ENCODE measurements at places on chromosomes 12 and 14.
A peak's percentile ranks its signal among the peaks of the same experiment; 100 is the strongest.

DNA sequence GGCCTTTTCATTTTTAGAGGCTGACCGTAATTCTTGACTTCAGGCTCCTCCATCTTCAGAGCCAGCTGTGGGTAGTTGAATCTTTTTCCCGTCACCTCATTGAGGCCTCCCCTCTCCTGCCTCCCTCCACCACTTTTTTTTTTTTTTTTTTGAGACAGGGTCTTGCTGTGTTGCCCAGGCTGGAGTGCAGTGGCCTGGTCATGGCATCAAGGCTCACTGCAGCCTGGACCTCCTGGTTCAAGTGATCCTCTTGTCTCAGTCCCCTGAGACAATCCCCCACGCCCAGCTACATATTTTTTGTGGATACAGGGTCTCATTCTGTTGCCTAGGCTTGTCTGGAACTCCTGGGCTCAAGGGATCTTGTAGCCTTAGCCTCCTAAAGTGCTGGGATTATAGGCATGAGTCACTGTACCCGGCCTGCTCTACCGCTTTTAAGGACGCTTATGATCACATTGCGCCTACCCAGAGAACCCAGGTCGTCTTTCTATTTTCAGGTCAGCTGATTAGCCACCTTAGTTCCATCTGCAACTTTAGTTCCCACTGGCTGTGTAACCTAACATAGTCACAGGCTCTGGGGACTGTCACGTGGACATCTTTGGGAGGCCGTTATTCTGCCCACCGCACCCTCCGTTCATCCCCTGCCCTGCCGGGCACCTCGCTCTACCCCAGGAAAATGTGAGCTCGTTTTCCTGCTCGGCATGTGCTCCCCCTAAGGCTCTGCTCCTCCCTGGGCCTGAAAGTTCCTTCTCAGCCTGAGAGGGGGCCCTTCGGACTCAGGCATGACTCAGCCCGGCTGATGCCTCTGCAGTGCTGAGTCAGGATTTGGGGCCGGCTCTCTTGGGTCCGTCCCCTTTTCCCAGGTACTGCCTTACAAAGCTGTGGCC, 13.4 kb downstream of the TNFAIP2 start:
- DNase-seq, result no peak

DNA sequence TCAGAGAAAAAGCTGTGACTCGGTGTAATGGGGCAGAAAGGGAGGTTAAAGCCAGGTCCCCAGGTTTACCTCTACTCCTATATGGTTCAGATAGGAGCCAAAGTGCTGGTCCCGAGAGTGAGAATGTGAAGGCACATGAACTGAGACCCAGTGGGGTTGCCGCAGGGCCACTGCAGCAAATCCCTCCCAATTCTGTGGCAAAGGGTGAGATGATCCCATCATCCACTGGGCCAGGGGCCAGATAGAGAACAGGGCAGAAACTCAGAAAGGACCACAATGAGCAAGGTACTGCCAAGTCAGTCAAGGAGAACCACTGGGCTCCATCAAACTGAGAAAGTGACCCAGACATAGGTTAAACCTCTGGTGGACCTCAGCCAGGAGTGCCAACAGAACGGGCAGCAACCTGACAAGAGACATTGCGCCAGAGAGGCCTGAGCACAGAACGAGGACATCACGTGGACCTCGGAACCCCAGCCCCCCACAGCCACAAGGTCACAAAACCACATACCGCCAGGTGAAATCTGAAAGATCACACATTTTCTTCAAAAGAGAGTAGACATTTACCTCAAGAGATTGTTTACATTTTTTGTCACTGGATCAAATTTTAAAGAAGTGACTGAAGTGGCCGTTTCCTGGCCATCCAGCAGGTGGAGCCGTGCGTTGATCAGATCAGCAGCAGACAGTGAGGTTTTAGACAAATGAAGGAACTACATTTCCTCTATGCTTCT, 20.5 kb upstream of the ITPR2 start:
- DNase-seq, result peak; percentile 14

GRCh38 chr12:130398100-130398848, 60.6 kb downstream of the PIWIL1 start:
- DNase-seq, result no peak

GRCh38 chr14:41385797-41386196, 220.9 kb upstream of the LRFN5 start:
- DNase-seq, result no peak

DNA sequence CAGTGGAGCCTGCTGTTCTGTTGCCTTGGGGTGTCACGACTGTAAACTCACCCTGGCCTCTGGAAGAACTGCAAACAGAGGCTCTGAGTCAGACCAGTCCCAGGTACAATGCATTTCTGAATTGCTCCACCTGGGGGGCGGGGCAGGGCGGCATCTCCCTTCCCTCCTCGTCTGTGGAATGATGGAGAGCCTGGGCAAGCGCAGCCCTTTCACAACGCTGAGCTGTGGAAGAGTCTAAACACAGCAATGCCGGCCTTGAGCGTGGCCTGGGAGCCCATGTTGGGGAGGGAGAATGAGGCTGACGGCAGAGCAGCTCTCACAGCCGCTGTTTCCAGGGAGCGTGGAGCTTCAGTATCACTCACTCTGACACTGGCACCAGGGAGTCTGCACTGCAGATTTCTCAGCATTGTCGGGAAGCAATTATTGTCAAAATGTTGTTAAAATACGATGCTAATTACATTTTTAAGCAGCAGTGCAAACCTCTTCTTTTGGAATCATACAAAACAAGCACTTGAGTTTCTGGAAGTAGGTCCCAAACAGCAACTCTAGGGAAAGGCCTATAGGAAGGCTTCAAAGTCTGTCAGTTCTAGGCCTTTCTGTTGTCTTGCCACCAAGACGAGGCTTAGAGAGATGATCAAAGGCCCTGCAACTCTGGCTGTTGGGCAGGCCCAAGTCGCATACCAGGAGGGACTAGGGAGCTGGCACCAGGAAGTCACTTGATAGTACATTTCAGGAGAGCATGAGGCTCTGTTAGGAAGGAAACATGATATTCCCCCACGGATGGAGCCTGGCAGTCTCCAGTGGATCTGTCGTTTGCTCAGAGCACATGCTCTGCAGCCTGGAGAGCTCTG, 244.0 kb upstream of the FKBP4 start:
- no peak for DNase-seq

Measured in activated naive CD4-positive, alpha-beta T cell (primary cell).